ENCODE measurements at places on chromosomes 3 and 15.

DNA sequence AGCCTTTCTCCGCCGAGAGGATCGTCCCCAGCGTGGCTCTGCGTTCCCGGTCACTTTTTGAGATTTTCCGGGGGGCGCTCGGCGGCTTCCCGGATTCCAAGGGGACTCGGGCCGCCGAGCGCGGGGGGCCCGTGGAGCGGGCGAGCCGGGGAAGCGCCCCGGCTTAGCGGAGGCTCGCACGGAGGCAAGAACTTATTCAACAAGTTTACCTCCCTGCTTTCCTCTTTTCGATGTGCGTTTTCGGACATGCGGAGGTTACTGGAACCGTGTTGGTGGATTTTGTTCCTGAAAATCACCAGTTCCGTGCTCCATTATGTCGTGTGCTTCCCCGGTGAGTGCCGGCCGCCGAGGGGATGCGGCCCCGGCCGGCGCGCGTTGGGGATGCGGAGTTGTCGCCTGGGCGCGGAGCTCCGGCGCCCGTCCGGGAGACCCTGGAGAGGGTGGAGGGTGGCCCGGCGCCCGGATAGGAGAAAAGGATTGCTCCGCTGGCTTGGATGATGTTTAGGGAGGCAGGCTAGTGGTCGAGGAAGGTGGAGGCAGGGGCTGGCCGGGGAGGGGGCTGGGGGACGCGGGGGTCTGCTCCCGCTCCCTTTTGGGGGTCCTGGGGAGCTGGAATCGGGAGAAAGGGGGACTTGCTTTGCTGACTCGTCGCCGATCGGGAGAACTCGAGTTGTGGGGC, 810 bp downstream of the PTPRG start:
- no peak for DNase-seq

DNA sequence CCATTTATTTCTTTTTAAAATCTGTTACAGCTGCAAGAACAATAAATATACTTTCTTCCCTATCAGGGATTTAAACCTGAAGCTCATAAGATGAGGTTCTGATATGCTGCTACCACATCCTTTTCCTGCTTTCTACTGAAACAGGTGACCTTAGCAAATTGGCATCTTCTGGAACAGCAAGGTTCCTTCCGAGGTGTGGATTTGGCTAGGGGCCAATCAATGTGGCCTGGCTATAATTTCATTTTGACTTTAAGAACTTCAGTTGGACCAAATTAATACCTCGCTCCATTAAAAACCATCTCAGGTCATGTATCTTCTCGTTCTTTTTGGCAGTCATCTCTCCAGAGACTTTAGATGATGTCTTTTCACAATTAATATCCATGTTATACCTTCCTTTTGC, 53.4 kb upstream of the C3orf80 start:
- no peak for DNase-seq

GRCh38 chr3:161977063-161977462, 480.5 kb downstream of the OTOL1 start:
- no peak for DNase-seq

DNA sequence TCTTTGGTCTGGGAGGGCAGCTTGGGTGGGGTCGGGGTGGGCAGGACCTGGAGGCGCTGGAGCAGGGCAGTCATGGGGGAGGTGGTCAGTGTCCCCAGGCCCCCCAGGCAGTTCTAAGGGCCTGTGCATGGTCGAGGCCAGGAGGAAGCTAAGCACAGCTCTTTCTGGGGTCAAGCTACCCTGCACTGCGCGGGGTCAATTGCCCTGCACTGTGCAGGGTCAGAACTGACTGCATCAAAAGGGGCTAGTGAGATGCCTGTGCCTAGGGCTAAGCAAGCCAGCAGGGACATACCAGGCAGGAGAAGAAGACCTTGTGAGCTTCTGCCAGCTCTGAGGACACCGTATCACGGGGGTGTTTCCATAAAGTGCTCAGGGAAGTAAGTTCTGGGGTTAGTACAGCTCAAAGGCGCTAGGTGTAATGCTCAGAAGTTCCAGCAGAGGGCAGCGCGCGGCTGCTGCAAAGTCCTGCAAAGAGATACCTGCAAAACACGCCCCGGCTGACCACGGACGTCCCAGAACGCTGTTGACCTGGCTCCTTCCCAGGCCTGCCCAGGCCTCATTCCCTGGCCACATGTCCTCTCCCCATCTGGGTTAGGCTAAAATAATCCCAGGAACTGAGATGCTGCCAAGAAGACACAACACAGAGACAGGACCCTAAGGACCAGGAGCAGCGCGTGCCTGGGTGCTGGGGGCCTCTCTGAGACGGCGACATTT, 18.8 kb upstream of the IQSEC1 start:
- peak; percentile 75 for DNase-seq

GRCh38 chr15:37104424-37104981, 4.2 kb upstream of the MEIS2 start:
- no peak for DNase-seq

DNA sequence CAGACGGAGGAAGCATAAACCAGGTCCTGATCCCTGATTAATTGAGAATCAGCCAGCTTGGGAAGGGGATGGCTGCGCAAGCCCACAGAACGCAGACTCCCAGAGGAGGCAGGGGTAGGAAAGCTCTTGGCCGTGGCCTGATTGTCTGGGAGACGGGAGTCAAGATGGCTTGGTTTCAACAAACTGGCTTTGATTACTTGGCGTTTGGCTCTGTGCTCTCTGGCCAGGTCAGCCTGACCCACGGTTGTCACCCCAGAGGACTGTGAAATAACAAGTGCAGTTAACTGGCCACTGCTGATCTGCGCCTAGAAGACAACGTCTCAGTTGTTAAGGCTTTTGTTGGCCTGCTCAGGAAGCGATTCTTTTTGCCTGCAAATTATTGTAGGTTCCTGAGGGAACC, 387.0 kb upstream of the PROK2 start:
- DNase-seq: no peak

GRCh38 chr3:50444782-50445181, 58.7 kb downstream of the CACNA2D2 start:
- DNase-seq: no peak

- DNase-seq: no peak
These were observed 4.9 kb upstream of the MAGEF1 start for GRCh38 chr3:184716622-184717398.

GRCh38 chr15:70613271-70613670, 150.1 kb downstream of the UACA start:
- DNase-seq: no peak

DNA sequence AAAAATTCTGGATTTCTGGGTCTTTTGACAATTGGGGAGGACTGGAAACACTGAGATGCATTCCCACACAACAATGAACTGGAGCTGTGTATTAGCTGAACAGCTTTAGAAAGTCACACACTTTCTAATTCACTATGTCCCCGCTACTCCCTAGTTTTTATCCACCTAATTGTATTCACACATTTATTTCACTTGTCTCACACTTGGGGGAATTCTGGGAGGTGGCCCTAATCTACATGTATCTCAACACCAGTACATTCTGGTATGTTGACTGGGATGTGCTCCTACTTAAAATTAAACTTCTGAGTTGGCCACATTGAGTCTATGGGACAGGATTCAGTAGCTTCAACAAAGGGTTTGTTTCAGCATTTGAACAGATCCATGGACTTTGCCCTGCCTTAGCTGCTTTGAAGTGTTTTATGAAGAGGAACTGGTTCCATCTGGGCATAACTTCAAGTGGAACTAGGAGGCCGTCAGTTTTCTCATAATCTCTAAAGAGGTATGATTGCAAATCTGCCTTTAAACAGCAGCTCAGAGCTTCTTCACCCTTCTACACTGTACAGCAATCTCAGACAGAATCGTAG, 106.5 kb upstream of the CMC1 start:
- no peak for DNase-seq

GRCh38 chr15:26667222-26667988, 105.5 kb downstream of the GABRB3 start:
- DNase-seq: no peak

DNA sequence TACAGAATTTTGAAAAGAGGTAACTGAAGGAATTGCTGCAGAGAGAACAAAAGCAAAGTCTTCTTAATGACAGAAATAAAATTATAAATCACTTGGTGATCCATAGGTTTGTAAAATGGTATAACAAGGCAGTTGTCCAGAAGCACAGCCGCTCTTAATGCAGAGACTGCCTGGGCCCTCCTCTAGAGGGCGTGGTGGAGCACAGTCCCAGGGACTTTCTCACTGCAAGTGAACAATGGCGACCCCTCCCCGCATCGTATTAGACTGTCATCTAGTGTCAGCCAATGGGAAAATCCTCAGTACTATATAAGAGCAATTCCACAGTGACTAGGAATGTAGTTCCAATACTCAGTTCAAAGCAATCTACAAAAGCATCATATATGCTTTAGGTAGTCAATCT, 26.4 kb upstream of the ZBED2 start:
- peak; percentile 55 for DNase-seq

DNA sequence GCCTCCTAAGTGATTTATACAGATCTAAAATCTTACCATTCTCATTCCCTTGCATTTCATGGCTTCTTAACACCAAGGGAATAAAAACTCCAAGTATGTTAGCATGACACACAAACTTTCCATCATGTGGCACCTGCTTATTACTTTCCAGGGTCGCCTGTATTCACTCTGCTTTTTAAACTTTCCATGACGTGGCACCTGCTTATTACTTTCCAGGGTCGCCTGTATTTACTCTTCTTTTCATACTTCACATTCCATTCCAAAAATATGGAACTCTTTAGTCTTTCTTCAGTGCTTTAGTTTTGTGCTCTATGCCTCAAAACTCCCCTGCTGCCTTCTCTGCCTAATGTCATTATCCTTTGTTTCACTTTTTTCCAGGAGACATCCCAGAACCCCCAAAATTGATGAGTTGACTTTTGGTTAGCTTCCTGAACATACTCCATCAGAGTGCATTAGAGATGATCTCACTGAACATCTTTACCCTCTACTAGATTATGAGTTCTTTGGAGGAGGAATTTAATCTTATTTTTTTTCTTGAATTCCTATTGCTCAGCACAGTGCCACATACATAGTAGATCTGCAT, 47.0 kb downstream of the CALML4 start:
- DNase-seq: no peak

- DNase-seq: peak; percentile 3
These were observed 440 bp downstream of the PRTG start for GRCh38 chr15:55742498-55742926.

DNA sequence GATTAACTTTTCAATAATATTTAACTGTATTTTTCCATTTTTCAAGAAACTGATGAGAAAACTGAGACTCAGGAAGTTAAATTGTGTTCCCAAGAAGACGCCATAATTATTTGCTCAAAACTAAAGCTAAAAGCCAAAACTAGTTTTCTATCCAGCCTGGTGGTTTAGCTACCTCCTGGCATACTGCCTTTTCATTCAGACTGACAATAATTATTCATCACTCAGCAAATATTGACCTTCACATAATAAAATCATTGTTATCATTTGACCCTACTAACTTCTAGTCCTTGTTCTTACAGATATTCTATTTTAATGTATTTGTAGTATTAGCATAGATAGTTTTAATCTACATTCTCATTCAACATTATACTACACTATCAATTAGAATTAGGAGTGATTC, 210.6 kb upstream of the GADL1 start:
- DNase-seq: no peak

DNA sequence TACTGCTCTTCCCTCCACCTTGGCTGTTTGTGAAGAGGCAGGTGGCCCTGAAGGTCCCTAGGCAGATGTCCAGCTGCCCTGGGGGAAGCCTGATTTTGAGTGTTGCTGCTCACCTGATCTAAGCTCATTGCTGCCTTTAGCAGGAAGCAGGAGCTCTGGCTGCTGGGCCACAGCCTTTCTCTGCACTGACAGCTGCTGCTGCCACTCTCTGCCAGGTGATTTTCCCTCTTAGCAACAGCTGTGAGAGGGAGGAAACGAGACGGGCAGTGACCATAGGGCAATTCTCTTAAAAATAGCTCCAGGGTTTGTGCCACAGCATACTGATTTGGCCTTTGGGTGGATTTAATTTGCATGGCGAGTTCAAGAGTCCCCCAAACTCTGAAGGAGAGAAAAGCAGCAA, 415.8 kb upstream of the SEMA6D start:
- DNase-seq: no peak

DNA sequence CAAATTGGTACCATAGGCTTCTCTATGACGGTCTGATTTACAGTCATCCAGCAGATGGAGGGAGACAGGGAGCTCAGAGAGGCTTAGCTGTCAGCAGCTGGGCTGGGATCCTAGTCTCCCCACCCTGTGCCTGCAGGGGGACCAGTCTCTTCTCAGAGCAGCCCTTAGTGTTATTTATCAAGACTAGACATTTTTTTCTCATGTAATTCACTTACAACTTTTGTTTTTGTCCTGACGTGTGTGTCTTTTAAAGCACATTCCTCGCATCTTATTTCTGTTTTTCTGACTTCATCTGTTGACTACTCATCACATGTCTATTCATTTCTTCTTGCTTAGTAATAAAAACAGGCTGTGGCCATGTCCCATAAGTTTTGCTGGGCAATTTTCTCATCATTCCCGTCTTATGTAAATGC, 116.1 kb downstream of the KLF13 start:
- DNase-seq: no peak

- no peak for DNase-seq
These were observed 170.5 kb downstream of the SLCO3A1 start for GRCh38 chr15:92023965-92024364.

DNA sequence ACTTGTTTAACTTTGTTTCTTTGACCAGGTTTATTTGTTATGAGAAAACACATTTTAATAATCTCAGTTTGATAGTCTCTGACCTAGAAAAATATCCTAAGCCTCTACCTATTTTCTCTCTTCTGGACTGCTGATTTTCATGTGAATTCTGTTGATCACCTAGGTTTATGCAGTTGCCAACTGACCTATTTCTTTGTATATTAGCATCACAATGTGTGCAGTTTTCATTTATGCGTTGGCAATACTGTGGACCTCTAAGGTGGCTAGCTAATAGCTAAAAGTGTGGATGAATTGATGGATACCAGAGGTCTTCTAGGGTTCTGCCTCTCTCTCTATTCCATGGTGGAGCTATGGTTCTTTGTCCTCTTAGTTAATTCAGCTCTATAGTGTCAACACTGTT, 72.1 kb downstream of the LRRC49 start:
- no peak for DNase-seq

DNA sequence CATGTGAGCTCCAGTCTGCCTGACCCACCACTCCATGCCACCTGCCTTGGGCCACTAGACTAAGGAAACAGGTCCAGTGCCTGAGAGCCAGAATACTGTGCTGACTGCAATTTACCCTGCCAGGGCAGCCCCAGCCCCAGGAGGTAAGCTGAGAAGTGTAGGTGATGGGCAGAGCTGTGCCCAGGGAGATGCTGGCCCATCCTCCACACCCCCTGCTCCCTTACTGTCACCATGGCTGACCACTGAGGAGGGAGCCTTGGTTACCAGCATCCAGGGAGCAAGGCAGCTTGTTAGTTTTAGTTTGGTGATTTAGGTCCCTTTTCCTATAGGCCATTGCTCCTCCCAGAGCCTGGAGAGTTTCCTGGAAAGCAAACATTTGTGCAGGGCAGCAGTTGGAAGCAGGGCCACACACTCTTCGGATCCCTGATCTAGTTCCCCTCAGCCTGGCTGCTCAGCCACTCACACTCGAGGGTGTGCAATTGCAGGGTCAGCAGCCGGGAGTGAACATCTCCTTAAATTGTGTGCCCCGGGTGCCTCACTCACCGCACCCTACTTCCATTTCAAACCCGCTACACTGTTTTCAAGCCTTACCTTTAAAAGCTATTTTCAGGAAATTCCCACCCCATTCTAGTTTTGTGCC, 2.0 kb downstream of the GALNT15 start:
- DNase-seq: no peak

All from stimulated activated CD4-positive, alpha-beta T cell treated with anti-CD3 and anti-CD28 coated beads, Interleukin-1b, Interleukin-23, amount 100 ng/mL, for 48 hours (primary cell).